GM23248 (cell line): ENCODE measurements at places on chromosomes 4 and X. TPM values are rescaled to one million over a fixed set of nuclear protein-coding genes. Genes with fewer than 3 reads are reported as not detected.

- H3K27me3 ChIP-seq: no peaks in the 10 kb centered on the region
- H3K27ac ChIP-seq: no peak overlapping the region
- no peak overlapping the region for H3K4me3 ChIP-seq
- H3K36me3 ChIP-seq: no peaks in the 10 kb centered on the region
These were observed 30.9 kb downstream of the RBPJ start for GRCh38 chr4:26351685-26352084.

- H3K27me3 ChIP-seq: 0 out of 2 replicates have a peak, but pooled peaks cover 3% of the 10 kb centered on the region
- H3K4me1 ChIP-seq: peaks cover 25% of the 10 kb centered on the region
- DNase-seq: no peak
- no peak overlapping the region for H3K4me3 ChIP-seq
- no peaks in the 10 kb centered on the region for H3K36me3 ChIP-seq
These were observed 9.6 kb downstream of the AFP start for GRCh38 chr4:73445383-73446335.

The CCDC158 gene
- not detected in 2 replicates for total RNA-seq

- peak overlapping the region; percentile 91 for H3K4me3 ChIP-seq
- DNase-seq: peak; percentile 55
- peaks cover 25% of the 10 kb centered on the region for H3K4me1 ChIP-seq
These were observed 2.6 kb downstream of the DHRSX start for GRCh38 chrX:2497961-2498780.

- no peaks in the 10 kb centered on the region for H3K27me3 ChIP-seq
- H3K36me3 ChIP-seq: no peaks in the 10 kb centered on the region
- DNase-seq: no peak
- no peak overlapping the region for H3K4me3 ChIP-seq
These were observed 422.3 kb downstream of the STPG2 start for GRCh38 chr4:97720869-97721432.

GRCh38 chrX:9730752-9731151 lies 34.9 kb downstream of the GPR143 start:
- DNase-seq: no peak
- no peak overlapping the region for H3K4me3 ChIP-seq
- no peaks in the 10 kb centered on the region for H3K4me1 ChIP-seq
- no peak overlapping the region for H3K27ac ChIP-seq

GRCh38 chr4:3346146-3346545 lies 53.3 kb downstream of the RGS12 start:
- H3K4me3 ChIP-seq: no peak overlapping the region
- peak; percentile 85 for DNase-seq
- no peaks in the 10 kb centered on the region for H3K27me3 ChIP-seq
- H3K27ac ChIP-seq: no peak overlapping the region

- H3K4me1 ChIP-seq: peaks cover 11% of the 10 kb centered on the region; the same call in 1 of the 2 replicates
- no peaks in the 10 kb centered on the region for H3K27me3 ChIP-seq
- H3K4me3 ChIP-seq: no peak overlapping the region
- no peak for DNase-seq
These were observed 242.7 kb downstream of the BCOR start for GRCh38 chrX:39854772-39855747.

GRCh38 chr4:3436798-3437581 lies 4.8 kb upstream of the HGFAC start:
- H3K27me3 ChIP-seq: no peaks in the 10 kb centered on the region
- H3K4me1 ChIP-seq: peaks cover 11% of the 10 kb centered on the region
- H3K4me3 ChIP-seq: no peak overlapping the region
- peak; percentile 83 for DNase-seq
- no peaks in the 10 kb centered on the region for H3K36me3 ChIP-seq

The WDR17 gene
- 0.22 and 0.38 TPM in 2 replicates for total RNA-seq

- H3K27me3 ChIP-seq: no peaks in the 10 kb centered on the region
- H3K36me3 ChIP-seq: no peaks in the 10 kb centered on the region
- H3K4me1 ChIP-seq: no peaks in the 10 kb centered on the region
- H3K27ac ChIP-seq: no peak overlapping the region
- H3K4me3 ChIP-seq: no peak overlapping the region
- DNase-seq: peak; percentile 3
These were observed 315.4 kb downstream of the NR3C2 start for GRCh38 chr4:148126825-148127224.

The CASP6 gene
- total RNA-seq: 15.4 and 15.8 TPM in 2 replicates

The UTP14A gene
- 15.9 and 17.7 TPM in 2 replicates for total RNA-seq

- DNase-seq: peak; percentile 20
- H3K27ac ChIP-seq: no peak overlapping the region
- no peak overlapping the region for H3K4me3 ChIP-seq
- peaks cover 25% of the 10 kb centered on the region for H3K4me1 ChIP-seq
- H3K27me3 ChIP-seq: no peaks in the 10 kb centered on the region
These were observed 99.9 kb upstream of the RAPGEF2 start for GRCh38 chr4:159002950-159003349.
